Activated CD8-positive, alpha-beta memory T cell treated with anti-CD3 and anti-CD28 coated beads, Interleukin-2, amount 50 U/mL, for 48 hours (primary cell): ENCODE measurements at places on chromosomes 2 and 18.
A peak's percentile ranks its signal among the peaks of the same experiment; 100 is the strongest.

DNA sequence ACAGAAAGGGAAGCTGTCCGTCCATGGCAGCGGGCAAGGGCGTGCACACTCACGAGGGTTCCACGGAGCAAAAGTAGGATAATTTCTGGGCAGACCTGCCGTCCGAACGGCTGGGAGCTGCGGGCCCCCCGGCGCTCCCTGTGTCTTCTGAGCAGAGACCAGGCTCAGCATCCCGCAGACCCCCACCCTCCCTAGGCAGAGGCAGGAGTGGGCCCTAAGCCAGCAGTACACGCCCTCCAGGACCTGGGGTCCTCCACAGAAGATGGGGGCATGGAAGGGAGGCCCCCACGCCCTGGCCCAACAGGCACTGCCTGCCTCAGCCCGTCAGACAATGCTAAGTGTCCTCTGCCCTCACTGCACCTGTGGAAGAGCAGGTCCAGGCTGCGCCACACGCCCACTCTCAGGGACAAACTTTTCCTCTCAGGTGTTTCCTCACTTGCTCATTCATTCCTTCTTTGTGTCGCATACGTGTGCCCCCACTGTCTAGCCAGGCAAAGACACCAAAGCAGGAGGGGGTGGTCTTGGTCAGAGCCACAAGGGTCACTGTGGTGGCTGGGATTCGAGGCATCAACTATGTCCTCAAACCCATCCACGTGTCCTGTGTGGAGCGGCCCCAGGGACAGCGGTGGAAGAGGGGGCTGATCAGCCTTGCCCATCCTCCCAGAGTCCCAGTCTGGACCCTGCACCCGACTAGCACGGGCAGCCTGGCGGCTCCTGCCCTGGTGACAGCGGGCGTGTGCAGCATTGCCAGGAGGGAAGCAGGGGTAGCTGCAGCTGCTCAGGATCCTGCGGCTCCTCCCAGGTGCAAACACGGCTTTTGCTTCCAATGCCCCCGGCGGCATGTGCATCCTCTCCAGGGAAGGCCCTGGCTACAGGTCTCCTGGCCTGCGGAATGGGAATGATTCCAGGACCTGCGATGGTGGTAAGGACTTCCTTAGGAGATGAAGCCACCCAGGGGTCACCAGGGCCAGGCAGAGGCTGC lies 2.4 kb upstream of the GPC1 start:
- DNase-seq, result peak; percentile 50

- no peak for DNase-seq
Observed at GRCh38 chr2:238663586-238663985, 184.3 kb upstream of the TWIST2 start.

- no peak for DNase-seq
Observed at GRCh38 chr18:3803350-3803749, 353.4 kb downstream of the TGIF1 start.

DNA sequence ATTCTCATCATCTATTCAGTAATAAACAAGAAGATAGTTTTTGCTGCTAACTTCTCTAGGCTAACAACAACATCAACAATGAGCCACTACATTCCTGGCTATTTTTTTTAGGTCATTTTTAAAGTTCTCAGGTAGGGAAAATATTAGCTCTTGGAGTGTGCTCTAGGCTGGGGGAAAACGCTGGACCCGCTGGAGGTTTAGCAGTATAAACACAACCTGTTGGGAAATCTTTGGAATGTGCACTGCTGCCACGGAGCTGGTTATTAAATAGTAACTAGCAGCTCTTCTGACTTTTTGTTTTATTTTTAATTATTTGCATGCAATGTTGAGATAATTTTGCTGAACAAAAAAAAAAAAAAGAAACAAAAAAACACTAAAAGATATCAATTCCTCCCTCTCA lies 892.1 kb upstream of the ACVR2A start:
- DNase-seq, result no peak

- DNase-seq, result no peak
Observed at GRCh38 chr2:31193806-31194205, 23.5 kb downstream of the CAPN14 start.

- no peak for DNase-seq
Observed at GRCh38 chr2:113281910-113282746, 3.4 kb upstream of the PAX8 start.

- DNase-seq, result no peak
Observed at GRCh38 chr2:40218679-40219078, 233.2 kb downstream of the SLC8A1 start.

DNA sequence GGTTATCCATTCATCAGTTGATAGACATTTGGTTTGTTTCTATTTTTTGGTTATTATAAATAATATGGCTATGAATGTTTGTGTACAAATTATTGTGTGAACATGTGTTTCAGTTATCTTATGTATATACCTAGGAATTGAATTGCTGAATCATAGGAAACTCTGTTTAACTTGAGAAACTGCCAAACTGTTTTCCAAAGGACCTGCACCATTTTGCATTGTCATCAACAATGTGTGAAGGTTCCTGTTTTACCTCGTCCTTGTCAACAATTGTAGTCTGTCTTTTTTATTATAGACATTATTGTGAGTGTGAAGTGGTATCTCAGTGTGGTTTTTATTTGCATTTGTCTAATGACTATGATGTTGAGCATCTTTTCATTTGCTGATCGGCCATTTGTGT lies 17.1 kb downstream of the PDK1 start:
- no peak for DNase-seq

DNA sequence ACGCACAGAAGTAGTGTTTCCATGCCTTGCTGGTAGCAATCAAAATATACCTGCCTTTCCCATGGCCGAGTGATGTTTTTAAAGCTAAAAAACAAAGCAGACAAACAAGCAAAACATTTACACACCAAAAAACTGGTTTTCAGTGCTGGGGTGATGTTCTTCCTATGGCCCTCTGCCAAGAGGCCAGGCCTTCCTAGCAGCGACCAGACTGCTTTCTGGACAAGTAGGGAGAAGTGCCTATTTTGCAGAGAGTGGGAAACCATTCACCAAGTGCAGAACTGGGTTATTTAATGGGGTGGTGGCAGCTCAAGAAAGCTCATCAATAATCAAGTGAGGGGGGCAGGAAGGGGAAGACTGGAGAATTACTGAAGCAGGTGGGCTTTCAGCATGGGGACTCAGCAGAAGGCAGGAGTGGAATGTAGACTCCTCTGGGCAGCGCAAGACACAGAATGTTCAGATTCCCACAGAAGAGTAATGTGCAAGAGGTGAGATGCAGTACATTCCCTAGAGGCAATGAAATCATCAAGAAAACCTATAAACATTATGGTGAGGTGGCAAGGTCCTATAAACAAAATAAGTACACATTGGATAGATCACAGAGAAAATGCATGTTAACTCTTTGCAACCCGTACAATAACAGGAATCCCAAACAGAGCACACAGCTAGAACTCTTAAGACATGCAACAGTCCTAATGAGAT lies 44.0 kb downstream of the CPO start:
- DNase-seq, result no peak
